Dermis microvascular lymphatic vessel endothelial cell (primary cell): ENCODE measurements at places on chromosomes 13 and 19. TPM values are rescaled to one million over a fixed set of nuclear protein-coding genes. Genes with fewer than 3 reads are reported as not detected.

DNA sequence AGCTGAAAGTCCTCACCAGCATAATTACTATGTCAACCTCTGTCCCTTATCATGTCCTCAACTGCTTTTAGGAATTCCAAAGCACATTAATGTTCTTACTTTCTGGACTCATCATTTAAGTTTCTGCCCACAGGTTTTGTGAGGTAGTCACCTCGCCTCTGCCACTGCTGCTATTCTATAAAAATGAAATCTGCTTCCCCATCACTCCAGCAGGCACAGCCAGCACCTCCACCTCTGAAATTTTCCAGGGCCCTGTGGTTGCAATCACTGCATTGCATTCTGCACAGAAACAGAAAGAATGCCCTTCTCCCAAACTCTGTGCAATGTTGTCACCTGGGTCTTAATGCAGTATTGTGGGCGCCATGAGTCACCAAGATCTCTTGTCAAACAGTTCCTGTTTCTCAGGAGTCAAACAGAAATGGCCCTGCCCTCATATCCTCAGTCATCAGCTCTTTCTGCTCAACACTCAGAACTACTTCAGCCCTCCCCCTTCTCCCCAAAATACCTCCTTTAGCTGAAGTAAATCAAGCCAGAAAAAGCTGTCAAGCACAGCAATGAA, 529.2 kb upstream of the NBEA start:
- no peak for DNase-seq

GRCh38 chr13:61415058-61415721, 459 bp downstream of the PCDH20 start:
- DNase-seq: no peak

DNA sequence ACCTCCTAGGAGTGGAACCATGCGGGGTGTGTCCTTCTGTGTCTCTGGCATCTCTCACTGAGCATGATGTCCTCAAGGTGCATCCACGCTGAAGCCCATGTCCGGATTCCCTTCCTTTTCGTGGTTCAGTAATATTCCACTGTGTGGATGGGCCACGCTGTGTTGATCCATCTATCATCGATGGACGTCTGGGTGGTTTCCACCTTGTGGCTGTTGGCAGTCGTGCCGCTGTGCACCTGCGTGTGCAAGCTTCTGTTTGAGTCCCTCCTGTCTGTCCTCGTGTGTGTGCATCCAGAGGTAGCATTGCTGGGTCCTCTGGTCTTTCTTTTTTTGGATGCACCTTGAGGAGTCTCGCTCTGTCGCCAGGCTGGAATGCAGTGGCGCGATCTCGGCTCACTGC, 11.2 kb upstream of the GNA15 start:
- DNase-seq: no peak

DNA sequence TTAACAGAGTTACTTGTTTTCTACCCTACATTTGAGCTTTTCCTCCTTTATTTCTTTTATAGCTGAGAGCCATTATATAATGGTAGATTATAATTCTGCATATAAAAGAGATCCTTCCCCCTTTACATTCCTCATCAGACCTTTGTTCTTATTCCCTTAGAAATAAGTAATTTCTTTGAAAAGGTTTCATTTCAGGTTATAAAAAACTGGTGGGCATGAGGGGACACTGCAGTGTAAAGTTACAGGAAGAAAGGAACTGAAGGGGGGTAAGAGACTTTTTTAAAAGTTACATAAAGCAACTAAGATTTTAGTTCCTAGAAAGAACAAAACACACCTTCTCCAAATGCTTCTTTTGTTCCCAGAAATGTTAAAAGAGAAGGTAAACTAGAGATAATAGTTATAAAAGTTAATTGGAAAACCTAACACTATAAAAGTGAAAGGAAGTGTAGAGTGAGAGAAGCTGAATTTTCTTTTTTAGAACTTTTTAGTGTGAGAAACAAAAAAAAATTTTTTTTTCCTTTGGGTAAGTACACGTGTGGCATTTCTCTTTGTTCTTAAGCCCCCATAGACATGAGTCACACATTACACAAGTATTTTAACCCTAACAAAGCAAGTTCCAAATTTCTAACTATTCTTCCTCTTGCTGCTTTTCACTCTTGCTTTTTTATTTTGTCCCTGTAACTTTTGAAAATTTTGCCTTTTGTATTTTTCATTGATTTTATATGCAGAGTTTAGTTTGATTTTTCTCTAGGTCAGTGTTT, 106.4 kb upstream of the MLNR start:
- DNase-seq: peak; percentile 72

- DNase-seq: no peak
These were observed 7.8 kb upstream of the WASF3 start for GRCh38 chr13:26549713-26550112.

DNA sequence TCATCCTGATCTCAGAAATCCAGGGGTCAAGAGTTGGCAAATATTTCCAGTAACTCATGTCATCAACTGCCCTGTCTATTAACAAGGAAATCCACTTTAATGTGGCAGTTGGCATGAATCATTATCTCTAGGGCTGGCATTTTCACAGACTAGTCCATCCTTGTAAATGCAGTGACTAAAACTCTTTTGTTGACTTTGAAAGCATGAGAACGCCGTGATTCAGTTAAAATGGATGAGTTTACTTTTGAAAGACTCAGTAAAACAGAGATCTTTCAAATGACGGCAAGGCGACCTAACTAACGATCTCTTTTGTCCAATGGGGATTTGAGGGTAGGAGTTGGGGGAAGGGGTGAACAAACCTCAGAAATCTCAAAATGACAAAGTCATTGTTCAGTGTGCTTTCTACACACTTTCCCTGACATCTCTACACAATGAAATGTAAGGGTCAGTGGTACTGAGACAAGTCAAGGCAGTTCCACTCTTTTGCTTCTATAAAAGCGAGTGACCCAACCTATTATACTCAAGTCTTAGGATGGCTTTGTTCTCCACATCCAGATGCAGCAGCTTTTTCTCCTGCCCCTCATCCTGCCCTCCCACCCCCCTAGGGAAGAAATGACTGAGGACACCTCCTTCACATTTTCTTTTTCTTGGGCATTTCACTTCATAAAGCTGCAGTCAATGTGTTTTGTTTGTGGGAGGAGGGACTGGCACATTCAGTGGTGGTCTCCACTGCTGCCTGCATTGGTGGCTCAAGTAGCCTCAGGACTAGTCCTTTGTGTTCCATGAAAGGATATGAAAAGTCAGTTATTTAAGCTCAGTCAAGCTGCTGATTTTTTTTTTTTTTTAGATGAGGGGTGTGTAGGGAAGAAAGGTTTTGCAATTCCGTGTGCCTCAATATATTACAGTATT, 200.5 kb downstream of the ABCC4 start:
- no peak for DNase-seq

- DNase-seq: peak; percentile 72
These were observed 63.7 kb downstream of the CRYL1 start for GRCh38 chr13:20461860-20462532.

DNA sequence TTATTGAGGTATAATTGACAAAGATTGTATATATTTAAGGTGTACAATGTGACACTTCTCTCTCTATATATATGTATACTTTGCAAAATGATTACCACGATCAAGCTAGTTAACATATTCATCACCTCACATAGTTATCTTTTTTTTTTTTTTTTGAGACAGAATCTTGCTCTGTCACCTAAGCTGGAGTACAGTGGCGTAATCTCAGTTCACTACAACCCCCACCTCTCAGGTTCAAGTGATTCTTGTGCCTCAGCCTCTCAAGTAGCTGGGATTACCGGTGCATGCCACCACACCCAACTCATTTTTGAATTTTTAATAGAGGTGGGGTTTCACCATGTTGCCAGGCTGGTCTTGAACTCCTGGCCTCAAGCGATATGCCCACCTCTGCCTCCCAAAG, 3.7 kb downstream of the ZSCAN4 start:
- no peak for DNase-seq

- DNase-seq: no peak
These were observed 4.6 kb upstream of the ATP8B3 start for GRCh38 chr19:1816530-1817298.

DNA sequence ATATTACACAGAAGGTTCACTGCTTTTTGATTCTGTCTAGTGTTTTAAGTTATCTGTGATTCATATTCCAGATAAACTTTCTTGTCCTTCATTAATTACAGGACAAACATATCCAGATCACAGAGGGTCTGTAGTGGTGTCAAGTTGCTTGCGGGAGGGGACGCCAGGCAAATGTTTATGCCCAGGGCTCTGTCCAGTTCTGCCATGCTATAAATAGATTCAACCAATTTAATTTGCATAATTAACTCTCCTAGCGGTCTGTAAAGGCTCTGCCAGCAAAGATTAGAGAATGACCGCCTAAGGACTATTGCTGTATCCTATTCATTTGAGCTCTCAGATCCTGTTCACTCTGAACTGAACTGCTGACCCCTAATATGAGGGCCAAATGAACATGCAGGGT, 59.7 kb upstream of the TRPC4 start:
- DNase-seq: no peak

- no peak for DNase-seq
These were observed 7.0 kb downstream of the SERP2 start for GRCh38 chr13:44380404-44381165.

The FLT3LG gene
- total RNA-seq: 1.3 and 1.9 TPM in 2 replicates

The ZNF492 gene
- 0.39 and 0.63 TPM in 2 replicates for total RNA-seq
